ENCODE measurements at places on chromosomes 2 and 18. TPM values are rescaled to one million over a fixed set of nuclear protein-coding genes. Genes with fewer than 3 reads are reported as not detected.

FBLN7 gene
- 0.70 TPM for total RNA-seq

NT5C1B gene
- not detected for total RNA-seq

PROKR1 gene
- not detected for total RNA-seq

CARF gene
- total RNA-seq, result 6.5 TPM

KIAA2012 gene
- not detected for total RNA-seq

NR4A2 gene
- total RNA-seq, result 2.3 TPM

IL1F10 gene
- total RNA-seq, result not detected

RPE gene
- 63.7 TPM for total RNA-seq

ZSWIM2 gene
- total RNA-seq, result not detected

RSAD2 gene
- total RNA-seq, result not detected

SP5 gene
- 7.3 TPM for total RNA-seq

GNAL gene
- total RNA-seq, result 3.3 TPM

ALPI gene
- total RNA-seq, result not detected

DUSP11 gene
- total RNA-seq, result 24.1 TPM

UCN gene
- 2.8 TPM for total RNA-seq

RIT2 gene
- total RNA-seq, result not detected

CYTIP gene
- total RNA-seq, result not detected

SLC9A2 gene
- total RNA-seq, result 13.4 TPM

DNAJC5G gene
- not detected for total RNA-seq

USP37 gene
- 15.4 TPM for total RNA-seq

GPR55 gene
- not detected for total RNA-seq

MBD1 gene
- 43.2 TPM for total RNA-seq

PAX8 gene
- 6.4 TPM for total RNA-seq

RNF125 gene
- 0.15 TPM for total RNA-seq

TXNDC2 gene
- total RNA-seq, result 0.11 TPM

LAMA3 gene
- total RNA-seq, result 44.4 TPM

STON1 gene
- total RNA-seq, result 1.7 TPM

SERPINB11 gene
- total RNA-seq, result not detected

STPG4 gene
- total RNA-seq, result 6.5 TPM

CHRNG gene
- not detected for total RNA-seq

ANKRD62 gene
- 0.20 TPM for total RNA-seq

CFAP53 gene
- total RNA-seq, result 1.9 TPM

CDH2 gene
- total RNA-seq, result 8.5 TPM

HRH4 gene
- total RNA-seq, result 0.18 TPM

MOCOS gene
- 30.4 TPM for total RNA-seq

CDH7 gene
- total RNA-seq, result not detected

SALL3 gene
- not detected for total RNA-seq

SCTR gene
- total RNA-seq, result not detected

CCBE1 gene
- total RNA-seq, result 5.8 TPM

IL1R2 gene
- total RNA-seq, result 3.8 TPM

SCYGR4 gene
- not detected for total RNA-seq

FOXI3 gene
- not detected for total RNA-seq

LAMA1 gene
- not detected for total RNA-seq

LBX2 gene
- total RNA-seq, result 0.76 TPM

ABCG8 gene
- total RNA-seq, result not detected

CHST10 gene
- total RNA-seq, result not detected

IL1R1 gene
- total RNA-seq, result 5.0 TPM

NDUFAF7 gene
- total RNA-seq, result 21.9 TPM

CTNNA2 gene
- not detected for total RNA-seq

MYL1 gene
- total RNA-seq, result not detected

VWA3B gene
- not detected for total RNA-seq

All from PC-9 (cell line).